ENCODE measurements at places on chromosomes 6 and 20. TPM values are rescaled to one million over a fixed set of nuclear protein-coding genes. Genes with fewer than 3 reads are reported as not detected.

FNDC1 gene
- under 0.01 TPM for total RNA-seq

LAMA5 gene
- 53.6 TPM for total RNA-seq

OR2J2 gene
- not detected for total RNA-seq

TRIM10 gene
- not detected for total RNA-seq

HCRTR2 gene
- total RNA-seq: not detected

TOX2 gene
- 3.9 TPM for total RNA-seq

RPP40 gene
- total RNA-seq: 22.4 TPM

APOM gene
- total RNA-seq: 0.65 TPM

C20orf141 gene
- total RNA-seq: not detected

MOG gene
- total RNA-seq: not detected

OPRM1 gene
- not detected for total RNA-seq

PGC gene
- not detected for total RNA-seq

SYCP2L gene
- total RNA-seq: not detected

CLPSL2 gene
- not detected for total RNA-seq
